Left ventricle myocardium superior (tissue), 1 donor: ENCODE measurements at places on chromosomes 1 and 21. TPM values are rescaled to one million over a fixed set of nuclear protein-coding genes. Genes with fewer than 3 reads are reported as not detected.

GRCh38 chr1:6212193-6212959, 6.5 kb downstream of the RNF207 start:
- no peak for DNase-seq

HTR6 gene
- total RNA-seq = not detected

JAM2 gene
- 42.6 TPM for total RNA-seq

GRCh38 chr1:209388358-209388757, 195.2 kb upstream of the CAMK1G start:
- no peak for DNase-seq

- no peak for DNase-seq
Observed at GRCh38 chr21:27535188-27535587, 568.3 kb upstream of the ADAMTS5 start.

SELP gene
- 7.4 TPM for total RNA-seq

- DNase-seq = no peak
Observed at GRCh38 chr1:9960011-9960410, 16.7 kb downstream of the NMNAT1 start.

- DNase-seq = no peak
Observed at GRCh38 chr1:41687007-41687406, 202.5 kb upstream of the EDN2 start.

BNIPL gene
- 0.32 TPM for total RNA-seq

- no peak for DNase-seq
Observed at GRCh38 chr1:151739590-151740355, 18.5 kb downstream of the RIIAD1 start.

CAMTA1 gene
- total RNA-seq = 166 TPM
